Activated T-cell treated with anti-CD3 and anti-CD28 coated beads for 48 hours (primary cell): ENCODE measurements at places on chromosomes 3 and 15.

DNA sequence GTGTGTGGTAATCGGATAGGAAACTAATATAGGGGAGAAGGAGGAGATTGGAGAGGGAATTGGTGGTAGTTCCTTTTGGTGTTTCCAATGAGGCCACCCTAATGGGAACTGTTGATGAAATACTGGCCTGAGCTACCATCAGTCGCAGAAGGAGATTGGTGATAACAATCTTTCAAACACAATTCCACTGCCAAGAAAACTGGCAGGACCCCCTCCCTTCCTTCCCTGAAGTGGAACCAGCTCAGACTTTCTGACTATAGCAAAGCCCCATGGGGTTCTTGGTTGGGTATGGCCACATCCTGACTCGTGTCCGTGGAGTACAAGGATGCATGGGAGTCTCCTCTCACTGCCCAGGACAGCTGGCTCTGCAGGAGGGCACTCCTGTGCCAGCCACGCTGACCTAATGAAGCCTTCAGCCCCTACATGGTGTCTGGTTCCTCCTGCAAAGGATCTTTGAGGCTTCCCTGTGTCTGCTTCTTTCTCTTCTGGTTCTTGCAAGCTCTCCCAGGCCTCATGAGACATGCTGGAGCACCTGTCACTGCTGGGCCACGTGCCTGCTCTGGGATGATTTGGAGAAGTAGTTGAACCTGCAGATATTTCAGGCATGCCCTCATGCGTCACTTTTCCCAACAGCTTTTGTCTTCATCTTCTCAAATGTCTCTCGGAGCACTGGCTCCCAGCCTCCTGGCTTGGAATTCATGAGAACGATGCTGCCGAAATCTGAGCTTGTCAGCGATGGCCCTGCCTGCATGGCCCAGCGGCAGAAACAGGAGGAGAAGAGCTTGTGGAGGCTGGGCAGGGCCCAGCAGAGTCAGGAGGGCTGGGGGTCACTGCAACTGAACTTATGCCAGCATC, 90.0 kb upstream of the ADPGK start:
- DNase-seq = no peak

DNA sequence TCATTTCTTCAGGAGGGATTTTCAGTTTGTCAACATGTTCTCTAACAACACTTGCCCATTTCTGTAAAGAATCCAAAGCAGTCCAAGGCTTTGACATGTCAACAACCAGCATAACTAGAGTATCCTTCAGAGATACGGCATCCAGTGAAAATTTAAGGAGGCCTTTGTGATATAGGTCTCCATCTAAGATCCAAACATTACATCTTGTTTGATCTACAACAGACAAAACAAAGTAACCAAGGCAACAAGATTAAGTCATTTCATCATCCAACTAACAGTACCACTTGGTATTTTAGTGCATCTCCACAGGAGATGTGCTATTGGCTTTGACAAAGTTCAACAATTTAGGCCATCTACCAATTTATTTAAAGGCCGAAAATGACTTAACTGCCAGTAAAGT, 25.8 kb downstream of the DYNC1LI1 start:
- no peak for DNase-seq

DNA sequence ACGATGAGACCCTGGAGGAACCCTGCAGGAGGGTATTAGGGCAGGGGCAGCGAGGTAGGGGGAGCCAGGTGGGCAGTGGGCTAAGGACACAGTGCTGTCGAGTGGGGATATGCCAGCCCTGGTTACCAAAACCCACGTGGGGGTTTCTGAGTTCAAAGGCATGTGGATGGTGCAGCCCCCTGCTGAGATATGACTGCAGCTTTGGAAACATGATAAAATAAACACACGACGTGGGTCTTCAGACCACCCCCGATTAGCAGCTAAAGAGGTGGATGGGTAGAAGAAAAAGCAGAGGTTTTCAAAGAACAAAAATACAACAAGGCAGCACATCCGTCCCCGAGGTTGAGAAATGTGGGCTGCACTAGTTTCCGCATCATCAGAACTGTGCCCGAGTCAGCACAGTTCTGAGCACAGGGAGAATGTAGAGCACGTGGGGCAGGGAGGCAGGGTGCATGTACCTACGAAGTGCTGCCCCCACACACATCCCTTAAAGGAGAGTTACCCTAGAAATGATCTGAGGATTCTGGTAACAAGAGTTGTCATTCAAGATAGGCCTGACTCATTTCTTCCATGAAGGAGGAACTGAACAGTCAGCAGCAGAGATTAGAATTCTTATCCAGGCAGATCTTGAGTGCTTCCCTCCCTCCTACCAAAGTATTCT, 121.3 kb downstream of the RPLP1 start:
- peak; percentile 52 for DNase-seq

DNA sequence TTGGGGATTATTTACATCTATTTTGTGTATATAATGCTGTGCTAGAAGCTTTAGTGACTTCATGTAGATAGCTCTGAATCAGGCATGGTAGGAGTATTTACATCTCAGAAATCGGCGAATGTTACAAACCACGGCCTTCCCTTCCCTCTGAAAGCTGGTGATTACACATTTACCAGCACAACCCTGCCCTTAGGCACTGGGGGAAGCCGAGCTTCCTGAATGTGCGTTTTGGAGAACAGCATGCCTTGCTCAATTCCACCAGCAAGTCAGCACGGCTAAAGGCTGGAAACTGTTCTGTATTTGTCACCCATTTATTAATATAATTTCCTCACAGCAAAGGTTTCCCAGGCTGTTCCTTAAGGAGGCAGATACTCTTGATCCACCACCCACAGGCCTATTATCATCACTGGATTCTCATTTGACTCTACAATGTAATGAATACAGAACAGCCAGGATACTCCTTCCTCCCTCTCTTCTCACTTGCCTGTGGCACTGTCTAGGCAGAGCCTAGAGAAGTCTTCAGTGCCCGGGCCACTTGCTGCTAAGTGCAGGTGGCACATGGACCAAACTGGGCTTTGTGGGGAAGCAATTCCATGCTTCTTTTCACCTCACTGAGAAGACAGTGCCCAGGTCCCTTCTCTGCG, 55.2 kb upstream of the CACNA2D3 start:
- DNase-seq = no peak
